ENCODE measurements at places on chromosomes 5 and 9.

DNA sequence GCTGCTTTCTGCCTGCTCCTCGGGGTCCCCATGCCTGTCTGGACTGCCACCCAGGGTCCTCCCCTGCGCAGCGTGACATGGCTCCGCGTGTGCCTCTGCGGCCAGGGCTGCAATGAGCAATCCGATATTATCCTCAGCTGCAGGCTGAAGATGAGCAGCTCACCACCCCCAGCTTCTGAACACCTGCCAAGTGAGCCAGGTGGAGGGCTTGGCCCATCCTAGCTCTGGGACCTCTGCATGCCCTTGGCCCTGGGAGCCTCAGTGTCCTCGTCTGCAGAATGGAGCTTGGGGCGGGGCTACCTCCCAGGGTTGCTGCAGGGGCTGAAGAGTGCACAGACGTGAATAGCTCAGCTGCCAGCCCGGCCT, 4.1 kb upstream of the MYMK start:
- no peak for DNase-seq

DNA sequence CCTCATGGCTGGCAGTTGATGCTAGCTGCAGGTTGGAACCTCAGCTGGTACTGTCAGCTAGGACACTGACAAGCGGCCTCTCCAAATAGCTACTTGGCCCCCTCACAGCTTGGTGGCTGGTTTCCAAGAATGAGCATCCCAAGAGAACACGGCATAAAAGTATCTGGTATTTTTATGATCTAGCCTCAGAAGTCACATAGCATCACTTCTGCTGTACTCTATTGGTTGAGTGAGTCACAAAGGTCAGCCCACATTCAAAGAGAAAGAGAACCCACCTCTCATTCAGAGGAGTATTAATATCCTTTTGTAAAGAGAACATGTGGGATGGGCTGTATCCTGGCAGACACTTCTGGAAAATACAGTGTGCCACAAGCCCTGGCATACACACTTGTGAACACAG, 6.0 kb upstream of the SIL1 start:
- DNase-seq, result no peak

DNA sequence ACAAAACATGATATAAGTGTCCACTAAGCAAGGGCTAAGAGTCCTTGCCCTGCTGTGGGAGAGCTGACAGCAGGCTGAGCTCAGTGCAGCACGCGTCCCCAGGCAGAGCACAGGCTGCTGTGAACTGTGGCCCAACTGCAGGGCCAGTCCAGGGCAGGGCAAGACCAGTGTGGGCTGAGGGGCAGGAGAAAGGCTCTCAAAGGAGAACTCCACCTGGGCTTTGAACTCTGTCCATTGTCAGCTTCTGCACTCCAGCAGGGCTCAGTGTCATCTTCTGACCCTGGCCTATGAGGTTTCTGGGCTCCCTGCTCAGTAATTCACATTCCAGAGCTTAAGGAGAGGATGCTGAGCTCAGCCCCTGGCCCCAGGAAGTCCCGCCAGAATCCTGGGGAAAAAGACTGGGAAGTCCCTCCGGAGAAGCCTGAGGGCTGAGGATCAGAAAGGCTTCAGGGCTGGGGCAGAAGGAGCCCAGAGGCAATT, 37.4 kb downstream of the LHFPL2 start:
- no peak for DNase-seq

DNA sequence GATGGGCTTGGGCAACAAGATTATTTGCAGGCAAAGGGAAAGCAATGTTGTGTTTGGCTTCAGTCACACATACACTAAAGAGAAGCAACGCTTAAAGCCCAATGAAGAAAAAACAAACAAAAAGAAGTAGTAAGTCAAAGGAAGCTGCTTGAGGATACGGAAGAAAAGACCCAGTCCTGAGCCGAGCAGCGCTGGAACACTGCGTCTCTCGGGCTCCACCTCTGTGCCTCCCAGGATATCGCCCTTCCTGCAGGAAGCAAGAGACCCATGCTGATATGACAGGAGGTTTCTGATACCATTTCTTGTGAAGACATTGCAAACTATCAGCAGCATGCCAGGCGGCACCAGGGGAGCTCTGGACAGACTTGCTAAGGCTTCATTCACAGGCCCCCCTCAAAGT, 9.9 kb downstream of the GNAQ start:
- DNase-seq, result no peak

DNA sequence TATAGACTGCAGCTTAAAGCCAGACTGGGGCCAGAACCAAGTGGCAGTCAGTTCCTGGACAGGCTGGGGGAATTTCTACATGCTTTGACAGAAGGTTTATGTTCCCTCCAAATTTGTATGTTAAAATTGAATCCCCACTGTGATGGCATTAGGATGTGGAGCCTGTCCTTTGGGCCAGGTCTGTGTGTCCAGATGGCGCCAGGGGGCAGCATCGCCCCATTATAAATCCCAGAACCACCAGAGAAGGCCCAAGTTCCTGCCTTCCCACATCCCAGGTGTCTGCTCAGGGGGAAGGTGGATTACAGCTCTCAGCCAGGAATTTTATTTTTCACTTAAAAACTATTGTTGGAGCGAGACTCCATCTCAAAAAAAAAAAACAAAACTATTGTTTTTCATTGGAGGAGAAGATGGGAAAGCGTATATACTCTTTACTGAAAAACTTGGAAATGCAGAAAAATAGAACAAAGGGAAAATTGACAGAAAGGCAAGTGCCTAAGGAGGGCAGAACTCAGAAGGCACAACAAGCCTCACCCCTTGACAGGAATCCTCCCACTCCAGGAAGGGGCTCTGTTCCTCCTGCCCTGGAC, 5.0 kb downstream of the IL3 start:
- peak; percentile 72 for DNase-seq

- no peak for DNase-seq
Observed at GRCh38 chr9:128215491-128216409, 12.6 kb downstream of the DNM1 start.

GRCh38 chr5:107915176-107915812, 244.6 kb upstream of the EFNA5 start:
- DNase-seq, result no peak

GRCh38 chr9:78150312-78150982, 85.4 kb upstream of the CEP78 start:
- no peak for DNase-seq

GRCh38 chr5:144260121-144260520, 89.4 kb downstream of the KCTD16 start:
- no peak for DNase-seq

- no peak for DNase-seq
Observed at GRCh38 chr5:31656806-31657205, 17.9 kb downstream of the PDZD2 start.

DNA sequence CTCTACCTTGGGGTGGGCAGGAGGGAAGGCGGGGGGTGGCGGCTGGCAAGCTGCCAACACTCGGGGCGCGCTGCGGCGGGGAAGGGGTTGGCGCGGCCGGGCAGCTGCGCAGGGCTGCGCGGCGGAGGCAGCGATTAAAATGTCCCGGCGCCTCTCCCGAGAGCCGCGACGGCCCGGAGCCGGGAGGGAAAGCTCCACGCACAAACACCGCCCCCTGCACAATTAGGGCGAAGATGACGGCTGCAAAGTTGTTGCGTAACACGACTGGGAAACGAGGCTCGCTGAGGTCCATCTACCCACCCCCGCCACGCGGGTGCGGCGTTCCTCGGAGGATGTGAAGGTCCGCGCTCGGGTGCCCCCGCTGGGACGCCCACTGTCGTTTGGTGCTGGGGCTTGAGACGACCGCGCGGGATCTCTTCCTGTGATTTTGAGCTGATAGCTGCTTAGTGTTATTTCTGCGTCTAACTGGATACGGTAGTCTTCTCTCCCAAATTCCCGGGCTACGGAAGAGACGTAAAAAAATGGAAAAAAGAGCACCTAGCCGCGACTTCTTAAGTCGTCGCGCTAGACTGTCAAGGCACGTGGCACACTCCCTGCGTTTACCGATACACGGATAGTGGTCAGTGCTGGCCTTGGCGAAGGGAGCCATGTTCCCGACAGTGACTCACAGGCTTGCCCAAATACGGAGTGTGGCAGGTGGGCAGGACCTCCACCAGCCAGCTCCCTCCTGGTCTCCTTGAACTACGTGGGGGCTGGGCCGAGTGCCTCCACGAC, 958 bp upstream of the NFIL3 start:
- DNase-seq, result peak; percentile 74

DNA sequence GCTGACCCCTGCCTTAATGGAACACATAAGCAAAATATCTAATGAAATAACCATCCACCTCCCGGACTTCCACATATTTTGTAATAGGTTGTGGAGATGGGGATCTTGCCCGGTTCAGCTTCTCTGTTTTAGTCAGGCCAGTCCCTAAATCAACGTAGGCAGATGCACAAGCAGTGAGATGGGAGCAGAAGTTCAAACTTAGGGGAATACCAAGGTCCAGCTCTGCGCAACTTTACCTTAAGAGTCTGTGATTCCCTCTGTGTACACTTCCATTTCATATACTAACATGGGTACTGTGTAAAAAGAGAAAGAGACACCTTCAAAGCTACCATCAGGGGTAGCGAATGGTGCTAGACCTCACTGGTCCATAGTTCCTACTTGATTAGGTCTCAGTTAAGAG, 110.9 kb downstream of the NTRK2 start:
- DNase-seq, result no peak

GRCh38 chr5:81896764-81897163, 75.1 kb upstream of the ATG10 start:
- DNase-seq, result no peak

- DNase-seq, result peak; percentile 73
Observed at GRCh38 chr5:126339215-126339805, 83.9 kb upstream of the GRAMD2B start.

DNA sequence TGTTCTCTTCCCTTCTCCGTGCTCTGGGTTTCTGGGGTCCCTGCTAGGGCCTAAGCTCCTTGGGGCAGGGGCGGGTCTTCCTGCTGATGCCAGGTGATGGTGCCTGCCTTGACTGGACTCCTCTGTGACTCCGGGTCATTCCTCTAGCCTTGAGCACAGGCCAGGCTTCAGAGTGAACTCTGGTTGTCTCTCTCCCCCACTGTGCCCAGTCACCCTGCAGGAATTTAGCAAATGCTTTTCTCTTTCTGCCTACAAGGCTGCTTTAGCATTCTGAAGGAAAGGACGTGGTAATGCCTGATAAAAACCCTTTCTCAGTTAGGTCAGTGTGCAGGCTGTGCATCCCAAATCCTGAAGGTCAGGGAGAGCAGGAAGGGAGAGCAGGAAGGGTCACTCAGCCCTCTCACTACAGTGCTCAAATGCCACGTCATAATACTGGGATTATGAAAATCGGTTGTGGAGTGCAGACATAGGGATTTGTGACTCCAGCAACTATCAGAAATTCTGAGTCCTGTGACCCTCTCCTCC, 2.7 kb downstream of the CXCL14 start:
- DNase-seq, result no peak

DNA sequence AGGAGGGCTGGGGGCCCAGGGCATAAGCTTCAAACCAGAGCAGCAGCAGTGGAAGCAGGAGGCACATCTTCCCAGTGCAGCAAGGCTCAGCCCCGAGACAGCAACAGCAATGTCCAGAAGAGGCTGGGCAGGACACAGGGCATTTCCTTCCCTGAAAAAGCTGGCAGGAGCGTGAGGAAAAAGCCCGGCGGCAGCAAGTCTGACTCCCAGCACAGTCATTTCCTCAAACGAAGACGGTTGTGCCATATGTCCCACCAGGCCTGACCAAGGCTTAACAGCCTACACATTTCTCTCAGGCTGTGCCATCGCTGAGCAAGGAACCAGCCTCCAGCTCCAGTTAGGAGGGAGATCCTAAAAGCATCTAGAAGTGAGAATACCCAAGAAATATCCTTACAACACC, 74.5 kb downstream of the APTX start:
- no peak for DNase-seq

DNA sequence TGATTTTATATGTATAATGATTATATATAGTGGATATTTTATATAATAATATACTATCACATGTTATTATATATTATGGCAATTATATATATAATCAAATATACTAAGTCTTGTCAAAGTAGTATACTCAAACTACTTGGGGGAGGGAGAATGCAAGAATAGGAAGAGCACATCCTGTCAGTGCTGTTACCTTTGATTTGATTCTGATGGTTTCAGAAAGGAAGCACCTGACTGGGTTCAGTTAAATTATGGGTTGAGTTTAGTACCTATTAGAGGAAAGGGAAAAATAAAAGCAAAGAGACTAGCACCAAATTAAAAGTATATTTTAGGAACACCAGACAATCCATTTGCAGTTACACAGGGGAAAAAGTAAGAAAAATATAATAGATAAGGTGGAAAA, 107.6 kb downstream of the GRIA1 start:
- DNase-seq, result no peak

All from activated naive CD4-positive, alpha-beta T cell treated with anti-CD3 and anti-CD28 coated beads for 36 hours (primary cell).